ENCODE measurements at places on chromosomes 7 and 10.

- no peak for DNase-seq
Observed at GRCh38 chr7:35529713-35530112, 165.2 kb downstream of the HERPUD2 start.

DNA sequence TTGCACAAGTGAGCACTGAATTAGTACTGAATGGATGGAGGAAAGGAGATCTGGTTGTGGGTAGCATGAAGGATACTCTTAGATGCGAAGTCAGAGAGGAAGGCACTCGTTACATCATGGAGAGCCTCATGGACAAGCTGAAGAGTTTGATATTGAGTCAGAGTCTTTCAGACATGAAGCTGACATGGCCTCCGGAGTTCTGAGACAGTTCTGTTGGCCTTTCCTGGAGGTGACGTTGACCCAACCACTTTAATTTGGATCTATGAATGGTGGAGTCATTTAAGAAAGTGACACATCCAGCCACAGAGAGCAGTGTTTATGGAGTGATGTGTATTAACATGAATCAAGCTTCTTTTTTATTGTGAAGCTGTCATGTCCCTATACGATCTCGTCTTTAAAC lies 286.3 kb upstream of the CDC14C start:
- DNase-seq: no peak

DNA sequence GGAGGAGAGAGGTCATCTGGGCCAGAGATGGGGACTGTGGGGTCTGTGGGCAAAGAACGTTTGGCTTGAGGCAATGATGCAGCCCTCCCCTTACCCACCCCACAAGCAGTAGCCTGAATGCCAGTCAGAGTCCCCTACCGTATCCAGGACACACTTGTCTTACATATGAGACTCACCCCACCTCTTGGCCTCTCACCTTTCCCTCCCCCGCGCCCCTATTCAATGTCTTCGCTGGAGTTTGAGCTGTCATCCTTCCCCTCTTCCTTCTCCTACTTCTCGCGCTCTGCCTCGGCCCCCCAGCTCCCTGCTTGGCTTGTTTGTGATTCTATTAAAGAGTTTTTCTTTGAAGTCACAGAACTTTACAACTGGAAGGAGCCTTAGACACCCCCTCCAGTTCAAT lies 8.9 kb downstream of the PRRT4 start:
- no peak for DNase-seq

DNA sequence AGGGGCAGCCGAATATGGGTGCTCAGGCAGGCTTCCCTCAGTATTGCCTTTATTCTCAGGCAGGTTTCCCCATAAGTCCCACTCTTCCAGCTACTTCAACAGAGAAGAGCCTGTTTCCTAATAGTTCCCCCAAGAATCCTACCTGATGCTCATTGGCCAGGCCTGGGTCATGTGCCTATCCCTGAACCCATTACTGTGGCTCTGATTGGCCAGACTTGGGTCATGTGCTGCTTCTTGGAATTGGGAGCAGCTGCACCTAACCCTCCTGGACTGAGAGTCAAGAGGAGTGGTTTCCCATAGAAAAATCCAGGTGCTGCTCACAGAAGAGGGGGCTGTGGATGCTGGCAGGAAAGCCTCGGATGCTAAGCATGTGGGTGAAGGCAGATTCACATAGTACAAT lies 21.7 kb downstream of the OPALIN start:
- peak; percentile 39 for DNase-seq

GRCh38 chr7:46672861-46673260 lies 751.8 kb upstream of the IGFBP3 start:
- DNase-seq: no peak
